ENCODE measurements at places on chromosomes 4 and X.

- DNase-seq, result no peak
Measured at GRCh38 chrX:11458170-11458569, 165.0 kb downstream of the AMELX start.

GRCh38 chrX:154444755-154445246 is 860 bp downstream of the FAM50A start:
- no peak for DNase-seq

DNA sequence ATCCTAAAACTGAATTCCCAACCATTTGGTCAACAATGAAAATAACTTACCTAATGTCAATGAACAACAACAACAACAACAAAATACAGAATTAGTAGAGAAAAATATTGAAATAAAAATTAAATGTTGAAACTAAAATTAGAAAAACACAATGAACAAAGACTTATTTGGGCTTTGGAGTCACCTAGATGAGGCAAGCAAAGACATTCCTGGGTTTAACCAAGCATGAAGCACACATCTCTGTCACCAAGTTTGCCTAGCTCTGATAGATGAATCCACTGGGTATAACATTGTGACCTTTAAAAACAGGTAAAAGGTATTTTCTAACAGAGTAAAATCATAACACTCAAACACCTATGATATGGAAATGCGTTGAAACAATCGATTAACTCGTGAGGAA is 13.2 kb upstream of the SYTL5 start:
- no peak for DNase-seq

DNA sequence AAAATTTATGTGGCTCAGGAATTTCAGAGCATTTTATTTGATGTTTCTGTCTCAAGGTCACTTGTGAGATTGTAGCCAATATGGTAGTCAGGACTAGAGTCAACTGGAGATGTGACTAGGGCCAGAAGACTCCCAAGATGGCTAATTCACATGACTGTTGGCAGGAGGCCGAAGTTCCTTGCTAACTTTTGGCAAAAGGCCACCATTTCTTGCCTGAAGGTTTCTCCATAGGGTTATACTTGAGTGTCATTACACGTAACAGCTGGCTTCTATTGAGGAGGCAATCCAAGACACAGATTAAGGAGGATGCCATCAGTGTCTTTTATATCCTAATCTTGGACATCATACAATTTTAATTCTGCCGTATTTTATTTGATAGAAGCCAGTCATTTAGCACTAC is 162.3 kb upstream of the MAOA start:
- no peak for DNase-seq

GRCh38 chr4:119559044-119559647 is 69.5 kb downstream of the PDE5A start:
- DNase-seq, result no peak

GRCh38 chr4:54731552-54731951 is 73.8 kb downstream of the KIT start:
- DNase-seq, result no peak

GRCh38 chr4:173934201-173934600 is 349.3 kb downstream of the FBXO8 start:
- DNase-seq, result no peak

GRCh38 chr4:182918044-182918607 is 940 bp upstream of the DCTD start:
- no peak for DNase-seq

DNA sequence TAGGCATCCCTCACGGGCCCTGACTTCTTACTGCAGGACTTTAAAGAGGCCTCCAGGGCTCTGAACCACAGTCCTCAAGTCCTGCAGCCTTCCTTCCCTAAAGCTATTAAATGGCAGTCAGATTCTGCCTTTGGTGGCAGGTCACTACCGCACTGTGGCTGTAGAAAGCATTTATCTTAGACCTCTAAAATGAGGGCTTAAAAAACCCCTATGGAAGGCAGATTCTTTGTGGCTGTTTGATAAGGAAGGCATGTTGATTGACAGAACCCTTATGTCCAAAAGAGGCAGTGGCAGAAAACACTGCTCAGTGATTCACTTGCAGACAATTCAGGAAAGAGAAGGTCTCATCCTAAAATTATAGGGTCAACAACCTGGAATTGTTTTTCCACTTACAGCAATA is 79.2 kb downstream of the FBXL5 start:
- DNase-seq, result no peak

- no peak for DNase-seq
Measured at GRCh38 chr4:118989098-118990080, 100.7 kb downstream of the SYNPO2 start.

DNA sequence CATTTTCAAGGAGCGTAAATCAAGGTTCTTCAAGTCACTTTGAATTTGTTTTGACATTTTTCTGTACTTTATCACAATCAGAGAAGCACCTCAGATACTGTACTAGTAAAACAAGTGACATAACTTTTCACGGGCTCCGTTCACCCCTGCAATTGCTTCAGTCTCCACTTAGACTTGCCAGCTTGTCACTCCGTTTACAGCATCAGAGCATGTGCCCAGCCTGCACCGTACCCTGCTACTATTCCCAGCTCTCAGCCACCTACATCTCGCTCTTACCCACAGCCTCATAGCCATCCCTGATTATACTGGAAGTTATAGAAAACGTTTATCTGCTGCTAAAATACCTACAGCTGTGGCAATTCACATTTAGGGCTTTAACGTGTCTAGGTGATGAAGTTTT is 135.3 kb upstream of the TENM3 start:
- DNase-seq, result no peak

DNA sequence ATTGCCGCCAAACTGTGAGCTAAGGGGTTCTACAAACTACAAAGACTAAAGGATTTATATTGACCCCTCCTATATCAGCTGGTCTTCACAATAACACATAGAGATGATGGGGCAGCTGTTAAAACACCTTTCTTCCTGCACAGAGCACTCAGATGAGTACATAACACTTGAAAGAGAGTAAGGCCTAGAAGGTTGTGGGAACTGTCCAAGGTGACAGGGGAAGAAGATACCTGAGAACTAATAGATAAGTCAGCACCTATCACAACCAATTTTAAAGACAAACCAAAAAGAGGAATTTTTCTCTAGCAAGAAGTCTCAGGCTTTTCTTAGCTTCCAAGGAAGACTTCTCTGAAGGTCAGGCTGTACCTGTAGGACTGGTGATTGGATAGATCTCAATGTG is 19.1 kb upstream of the CXCL6 start:
- no peak for DNase-seq

DNA sequence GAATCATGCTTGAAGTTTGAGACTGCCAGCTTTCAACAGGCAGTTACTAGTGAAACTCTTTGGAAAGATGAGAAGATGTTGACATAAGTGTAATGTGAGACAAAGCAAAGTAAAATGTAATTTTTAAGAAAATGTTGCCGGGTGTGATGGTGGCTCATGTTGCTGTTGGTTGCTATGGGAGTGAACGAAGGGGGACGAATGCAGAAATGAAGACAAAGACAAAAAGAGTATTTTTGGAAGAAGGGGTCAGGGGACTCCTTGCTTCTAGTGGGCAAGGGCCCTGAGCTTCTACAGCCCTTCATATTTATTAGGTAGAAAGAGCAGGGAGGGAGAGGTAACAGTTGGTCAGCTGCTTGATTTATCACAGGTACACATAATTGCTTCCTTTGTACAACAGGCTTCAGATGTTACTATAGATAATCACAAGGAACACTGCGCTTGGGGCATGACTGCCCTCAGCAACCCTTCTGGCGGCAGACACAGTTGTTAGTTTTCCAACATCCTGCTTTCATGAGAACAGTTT is 11.9 kb upstream of the UGDH start:
- DNase-seq, result no peak

DNA sequence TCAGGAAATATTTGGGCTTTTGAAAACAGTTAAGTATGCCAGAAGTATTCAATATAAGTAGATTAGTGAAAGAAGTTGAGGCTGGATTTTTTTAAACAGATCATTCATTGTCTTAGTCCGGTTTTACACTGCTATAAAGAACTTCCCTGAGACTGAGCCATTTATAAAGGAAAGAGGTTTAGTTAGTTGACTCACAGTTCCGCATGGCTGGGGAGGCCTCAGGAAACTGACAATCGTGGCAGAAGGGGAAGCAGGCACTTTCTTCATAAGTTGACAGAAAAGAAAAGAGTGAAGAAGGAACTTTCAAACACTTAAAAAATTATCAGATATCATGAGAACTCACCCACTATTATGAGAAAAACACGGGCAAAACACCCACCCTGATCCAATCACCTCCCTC is 31.1 kb upstream of the CYLC1 start:
- DNase-seq, result no peak

DNA sequence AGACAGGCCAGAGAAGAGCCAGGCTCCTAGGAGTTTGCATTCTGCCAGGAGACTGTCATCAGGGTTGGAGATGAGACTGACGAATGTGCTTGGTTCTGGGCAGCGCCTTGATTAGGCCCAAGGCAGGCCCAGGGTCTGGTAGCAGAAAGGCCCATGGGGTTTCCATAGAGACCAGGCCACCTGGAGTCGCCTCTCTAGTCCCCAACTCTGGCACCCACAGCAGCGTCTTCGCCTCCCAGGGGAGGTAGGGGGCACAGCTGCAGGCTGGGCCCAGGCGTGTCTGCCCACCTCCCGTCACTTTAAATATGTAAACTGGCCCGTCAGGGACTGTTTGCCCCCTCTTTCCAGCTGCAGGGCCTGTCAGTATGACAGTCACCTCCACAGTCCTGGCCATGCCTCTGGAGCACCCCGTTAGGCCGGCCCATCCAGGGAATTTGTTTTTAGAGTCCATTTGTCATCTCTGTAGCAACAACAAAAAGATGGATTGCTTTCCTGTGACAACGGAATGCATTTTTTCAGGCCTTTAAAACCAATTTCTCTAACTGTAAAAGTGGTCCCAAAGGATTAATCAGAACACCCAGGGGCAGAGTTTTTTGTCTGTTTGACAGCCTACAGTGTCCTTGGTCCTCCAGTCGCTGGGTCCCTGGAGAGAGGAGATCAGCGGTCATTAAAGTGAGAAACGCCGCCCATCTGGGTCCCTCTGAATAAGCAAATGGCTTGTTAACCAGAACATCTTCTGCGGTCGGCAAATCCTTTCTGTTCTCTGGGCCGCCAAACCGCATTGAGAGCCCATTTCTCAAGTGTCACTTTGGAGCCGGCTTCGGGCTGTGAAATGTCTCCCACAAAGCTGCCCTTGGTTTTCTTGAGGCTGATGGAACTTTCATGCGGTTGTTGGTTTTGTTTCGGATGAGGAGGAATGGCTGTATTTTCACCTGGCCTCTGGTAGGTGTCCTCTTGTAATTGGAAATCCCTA is 153.0 kb upstream of the PSAPL1 start:
- no peak for DNase-seq

DNA sequence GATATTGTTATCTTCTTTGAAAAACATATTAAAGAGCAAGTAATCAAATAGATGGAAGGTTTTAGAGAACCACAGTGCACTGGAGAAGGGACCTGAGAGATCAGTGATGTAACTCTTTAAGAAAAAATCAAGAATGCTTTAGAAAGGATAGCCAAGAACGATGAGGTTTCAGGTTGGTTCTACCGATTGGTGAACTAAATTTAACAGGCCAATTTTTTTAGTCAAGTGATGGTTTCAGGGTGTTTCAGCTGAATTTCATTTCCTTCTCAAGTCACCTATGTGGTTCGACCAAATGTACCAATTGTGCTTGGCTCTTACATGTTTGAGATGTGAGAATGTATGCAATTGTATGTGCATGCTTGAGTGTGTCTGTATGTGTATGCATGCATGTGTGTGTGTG is 26.5 kb downstream of the HS3ST1 start:
- no peak for DNase-seq

- no peak for DNase-seq
Measured at GRCh38 chr4:531721-532565, 32.9 kb downstream of the PIGG start.

- no peak for DNase-seq
Measured at GRCh38 chr4:80073473-80074008, 512 bp upstream of the ANTXR2 start.

DNA sequence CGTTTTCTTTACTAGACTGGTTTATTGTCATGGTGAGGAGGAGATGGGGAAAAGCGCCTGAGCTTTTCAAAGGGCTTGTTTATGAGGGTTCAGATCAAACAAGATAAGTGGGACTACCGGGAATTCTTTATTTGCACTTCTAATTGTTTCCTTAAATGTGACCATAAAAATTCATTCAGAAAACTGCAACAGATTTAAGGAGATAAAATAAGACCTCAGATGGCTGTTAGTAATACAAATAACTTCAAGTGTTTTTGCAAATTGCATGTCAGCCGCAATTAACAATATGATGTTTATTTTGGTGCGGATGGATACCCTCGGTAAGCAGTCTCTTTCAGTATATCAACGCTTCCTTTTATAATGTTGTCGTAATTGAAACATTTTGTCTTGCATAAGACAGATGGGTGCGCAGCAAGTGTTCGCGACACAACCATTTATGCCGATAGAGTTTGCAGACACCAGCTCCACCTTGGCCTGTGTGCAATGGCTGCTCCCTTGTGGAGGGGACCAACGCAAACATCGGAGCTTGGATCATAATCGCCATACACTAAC is 151.0 kb downstream of the C4orf33 start:
- DNase-seq, result no peak

- DNase-seq, result no peak
Measured at GRCh38 chr4:87326460-87326859, 3.8 kb upstream of the HSD17B13 start.

DNA sequence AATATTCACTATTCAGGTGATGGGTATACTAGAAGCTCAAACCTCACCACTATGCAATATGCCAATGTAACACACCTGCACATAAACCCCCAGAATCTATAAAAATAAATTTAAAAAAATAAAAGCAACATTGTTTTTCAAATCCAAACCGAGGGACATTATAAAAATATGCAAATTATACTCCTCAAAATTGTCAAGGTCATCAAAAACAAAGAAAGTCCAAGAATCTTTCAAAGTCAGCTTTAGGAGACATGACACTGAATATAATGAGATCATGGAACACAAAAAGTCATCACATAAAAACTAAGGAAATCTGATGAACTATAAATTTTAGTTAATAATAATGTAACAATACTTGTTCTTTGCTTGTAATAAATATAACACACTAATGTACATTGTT is 43.2 kb upstream of the AR start:
- DNase-seq, result no peak

- DNase-seq, result no peak
Measured at GRCh38 chr4:143435955-143436354, 77.5 kb upstream of the SMARCA5 start.

GRCh38 chr4:68850293-68850692 is 34.5 kb downstream of the UGT2B10 start:
- no peak for DNase-seq
